ENCODE measurements at places on chromosomes 12 and 14. TPM values are rescaled to one million over a fixed set of nuclear protein-coding genes. Genes with fewer than 3 reads are reported as not detected.

ACOT4 gene
- total RNA-seq = 0.46 TPM

RNF212B gene
- not detected for total RNA-seq

GPN3 gene
- total RNA-seq = 10.0 TPM

GPRC5D gene
- total RNA-seq = not detected

ITGB7 gene
- 0.37 TPM for total RNA-seq

ERP27 gene
- not detected for total RNA-seq

RASSF8 gene
- 105 TPM for total RNA-seq

ADGRD1 gene
- total RNA-seq = 10.2 TPM

VAMP1 gene
- total RNA-seq = 10.0 TPM

CEBPE gene
- not detected for total RNA-seq

DRAM1 gene
- total RNA-seq = 55.6 TPM

DHRS7 gene
- total RNA-seq = 104 TPM

SOAT2 gene
- total RNA-seq = not detected

RIPK3 gene
- 2.5 TPM for total RNA-seq

JPH4 gene
- total RNA-seq = not detected

LRFN5 gene
- 1.3 TPM for total RNA-seq

PXMP2 gene
- total RNA-seq = 16.8 TPM

SLC5A8 gene
- not detected for total RNA-seq

NKX2-8 gene
- not detected for total RNA-seq

PRR4 gene
- 0.37 TPM for total RNA-seq

NINJ2 gene
- 3.1 TPM for total RNA-seq

RHOJ gene
- 3.4 TPM for total RNA-seq

COQ6 gene
- total RNA-seq = 11.7 TPM

CATSPERB gene
- not detected for total RNA-seq

CLEC4A gene
- 0.28 TPM for total RNA-seq

AVPR1A gene
- under 0.01 TPM for total RNA-seq

NPAS3 gene
- total RNA-seq = 0.28 TPM

STON2 gene
- total RNA-seq = 0.28 TPM

CLEC1B gene
- total RNA-seq = not detected

CYP46A1 gene
- total RNA-seq = under 0.01 TPM

PDE3A gene
- total RNA-seq = 8.9 TPM

MORN3 gene
- 0.65 TPM for total RNA-seq

TGFB3 gene
- total RNA-seq = 12.2 TPM

HNF1A gene
- total RNA-seq = not detected

MYF6 gene
- not detected for total RNA-seq

SERPINA1 gene
- not detected for total RNA-seq

AQP2 gene
- not detected for total RNA-seq
